ENCODE measurements at places on chromosomes 4 and X.

- DNase-seq, result no peak
Measured at GRCh38 chrX:133921764-133922389, 63.5 kb downstream of the GPC3 start.

GRCh38 chr4:43253541-43253940 is 361.0 kb downstream of the GRXCR1 start:
- no peak for DNase-seq

GRCh38 chr4:107721436-107722100 is 1.5 kb upstream of the PAPSS1 start:
- no peak for DNase-seq

DNA sequence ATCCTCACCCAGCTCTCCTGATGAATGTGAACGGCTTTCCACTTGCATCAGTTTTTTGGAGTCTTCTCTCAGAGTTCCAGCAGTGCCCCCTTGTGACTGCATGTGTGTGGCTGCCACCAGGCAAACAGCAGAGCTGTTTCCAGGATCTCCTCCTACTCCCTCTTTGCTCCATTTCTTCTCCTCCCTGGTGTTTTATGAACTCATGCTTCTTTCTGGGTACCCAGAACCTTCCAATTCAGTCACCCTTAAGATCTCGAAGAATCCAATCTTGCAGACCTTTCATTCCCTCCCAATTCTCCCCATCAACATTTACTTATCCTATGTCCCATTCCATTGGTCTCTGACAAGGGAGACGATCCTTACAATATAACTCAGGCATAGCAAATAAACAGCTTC is 6.8 kb upstream of the TCEANC start:
- DNase-seq, result no peak

GRCh38 chr4:40323866-40324265 is 11.3 kb upstream of the CHRNA9 start:
- DNase-seq, result no peak

DNA sequence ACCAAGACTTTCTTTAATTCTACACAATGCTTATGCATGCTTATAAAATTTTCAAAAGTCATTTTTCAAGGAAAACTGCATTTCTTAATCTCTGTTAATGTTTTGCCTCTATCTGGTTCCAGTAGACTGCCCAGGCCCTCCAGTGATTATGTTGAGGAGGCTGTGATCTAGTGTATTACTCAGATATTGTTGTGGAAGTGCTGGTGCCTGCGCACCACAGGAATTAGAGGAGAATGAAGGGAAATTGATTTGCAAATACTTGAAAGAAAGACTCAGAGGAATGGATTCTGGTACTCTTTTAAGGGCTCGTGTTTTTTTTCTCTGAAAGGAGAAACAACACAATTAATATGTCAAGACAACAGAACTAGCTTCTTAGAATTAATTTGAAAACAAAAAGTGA is 1015.1 kb downstream of the RPA4 start:
- no peak for DNase-seq

DNA sequence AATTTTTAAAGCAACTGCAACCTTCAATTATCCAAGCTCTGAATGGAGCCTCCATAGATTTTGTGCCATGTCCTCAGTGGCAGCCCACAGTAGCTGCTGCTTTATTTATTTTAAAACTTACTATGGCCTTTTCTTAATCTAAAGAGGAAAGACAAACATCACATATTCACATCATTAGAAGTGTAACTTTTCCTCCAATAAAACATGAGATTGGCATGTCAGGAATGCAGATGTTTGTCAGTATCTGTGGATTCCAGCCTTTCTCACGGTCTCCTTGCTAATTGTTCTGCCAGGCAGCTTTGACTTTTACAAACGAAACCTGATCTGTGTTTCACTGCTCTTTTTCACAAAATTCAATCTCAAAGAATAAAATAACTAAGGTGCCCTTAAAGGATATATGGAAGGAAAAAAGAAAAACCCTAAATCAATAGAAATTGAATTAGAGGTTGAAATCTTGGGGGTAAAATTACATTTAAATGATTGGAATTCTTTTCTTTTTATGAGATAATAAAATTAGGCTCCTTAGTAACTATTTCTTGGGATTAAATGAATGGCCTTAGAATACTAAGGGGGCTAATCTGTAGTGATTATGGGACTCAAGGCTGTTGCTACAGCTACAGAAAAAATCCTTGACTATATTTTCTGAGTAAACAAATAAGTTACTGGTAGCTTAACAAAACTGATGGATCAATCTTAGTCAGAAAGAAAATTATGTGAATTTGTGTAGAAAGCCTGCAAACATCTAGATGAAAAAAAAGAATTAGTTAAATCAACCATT is 151.3 kb downstream of the RTL9 start:
- no peak for DNase-seq

DNA sequence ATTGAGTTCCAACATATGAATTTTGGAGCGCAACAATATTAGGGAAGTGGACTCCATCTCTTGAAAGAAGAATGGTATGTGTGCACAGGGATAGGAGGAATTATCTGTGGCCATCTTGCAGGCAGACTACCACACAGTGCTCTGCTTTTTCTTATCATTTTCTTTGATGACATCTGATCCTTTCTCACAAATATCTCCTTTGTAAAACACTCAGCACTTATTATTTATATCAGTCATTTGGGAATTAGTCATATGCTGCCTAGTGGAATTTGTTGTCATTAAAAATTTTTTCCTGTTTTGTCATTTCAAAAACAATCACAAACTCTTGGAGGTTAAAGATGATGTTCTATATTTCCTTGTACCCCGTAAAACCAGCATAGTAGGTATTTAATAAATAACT is 444.3 kb upstream of the ATOH1 start:
- DNase-seq, result no peak

DNA sequence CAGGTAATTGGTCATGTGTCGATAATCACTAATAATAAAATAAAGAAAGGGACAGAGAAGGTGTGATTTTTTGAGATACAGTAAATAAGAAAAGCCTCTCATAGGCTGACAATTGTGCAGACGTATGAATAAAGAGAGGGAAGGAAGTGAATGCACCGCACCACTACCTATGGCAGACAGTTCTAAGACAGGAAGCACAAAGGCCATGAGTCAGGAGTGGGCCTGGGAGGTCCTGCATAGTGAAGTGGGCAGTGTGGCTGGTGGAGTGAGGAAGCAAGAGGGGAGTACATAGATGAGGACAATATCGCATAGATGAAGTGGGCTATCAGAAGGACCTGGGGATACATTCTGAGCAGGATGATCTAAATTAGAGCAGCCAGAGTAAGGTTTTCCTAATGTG is 75.6 kb downstream of the BMP3 start:
- DNase-seq, result no peak

All from stimulated activated CD8-positive, alpha-beta memory T cell treated with anti-CD3 and anti-CD28 coated beads, Interleukin-7, amount 100 ng/mL, for 1 hour (primary cell).